ENCODE measurements at places on chromosomes 12 and 14.

- DNase-seq: no peak
These were observed 104.6 kb upstream of the SLCO1C1 start for GRCh38 chr12:20590570-20590969.

DNA sequence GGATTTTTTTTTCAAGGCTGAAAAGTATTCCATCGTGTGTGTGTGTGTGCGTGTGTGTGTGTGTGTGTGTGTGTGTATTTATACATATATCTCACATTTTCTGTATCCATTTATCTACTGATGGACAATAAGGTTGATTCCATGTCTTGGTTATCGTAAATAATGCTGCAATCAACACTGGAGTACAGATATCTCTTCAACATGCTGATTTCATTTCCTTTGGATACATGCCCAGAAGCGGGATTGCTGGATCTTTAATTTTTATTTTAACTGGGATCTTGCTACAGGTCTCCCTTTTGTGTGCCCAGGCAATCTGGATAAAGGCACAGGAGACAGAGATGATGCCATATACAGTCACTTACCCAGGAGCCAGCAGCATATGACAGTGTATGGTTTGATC, 338.1 kb downstream of the SOX5 start:
- DNase-seq: no peak

DNA sequence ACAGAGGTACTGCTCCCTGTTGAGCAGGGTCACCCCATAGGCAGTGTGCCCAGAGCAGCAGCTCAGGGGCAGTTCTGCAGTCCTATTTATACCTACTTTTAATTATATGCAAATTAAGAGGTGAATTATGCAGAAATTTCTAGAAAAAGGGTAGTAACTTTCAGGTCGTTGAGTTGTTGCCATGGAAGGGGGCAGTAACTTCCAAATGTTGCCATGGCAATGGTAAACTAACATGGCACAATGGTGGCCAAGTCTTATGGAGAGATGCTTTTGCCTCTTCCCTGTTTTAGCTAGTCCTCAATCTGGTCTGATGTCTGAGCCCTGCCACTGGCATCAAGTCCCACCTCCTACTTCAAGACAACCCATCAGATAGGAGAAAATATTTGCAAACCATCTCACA, 30.4 kb upstream of the P2RX7 start:
- DNase-seq: no peak

DNA sequence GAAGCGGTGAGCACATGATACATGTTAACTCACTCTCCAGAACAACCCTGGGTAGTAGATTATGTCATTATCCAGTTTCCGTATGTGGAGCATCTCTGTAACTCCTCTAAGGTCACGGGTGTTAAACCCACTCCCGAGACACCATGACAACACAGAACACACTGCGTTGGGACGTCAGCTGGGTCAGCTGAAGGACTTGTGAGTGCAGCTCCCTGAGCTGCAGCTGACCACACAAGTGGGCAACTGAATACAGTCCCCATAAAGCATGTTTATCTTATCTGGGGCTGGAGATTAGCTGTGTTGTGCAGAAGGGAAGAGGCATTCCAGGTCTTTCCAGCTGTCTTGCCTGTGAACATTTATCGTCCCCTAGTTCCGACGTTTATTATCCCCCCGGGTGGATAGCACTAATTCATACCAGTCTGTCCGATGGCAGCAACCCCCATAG, 211.5 kb downstream of the CHST11 start:
- DNase-seq: no peak

- DNase-seq: peak; percentile 30
These were observed 126.1 kb downstream of the GCH1 start for GRCh38 chr14:54776361-54777001.

- no peak for DNase-seq
These were observed 57.2 kb upstream of the LRTM2 start for GRCh38 chr12:1763153-1763552.

- no peak for DNase-seq
These were observed 411.1 kb downstream of the SYT1 start for GRCh38 chr12:79275631-79276030.

GRCh38 chr12:78385541-78385940, 479.0 kb upstream of the SYT1 start:
- no peak for DNase-seq

GRCh38 chr12:76024942-76025600, 6.5 kb downstream of the PHLDA1 start:
- DNase-seq: no peak

DNA sequence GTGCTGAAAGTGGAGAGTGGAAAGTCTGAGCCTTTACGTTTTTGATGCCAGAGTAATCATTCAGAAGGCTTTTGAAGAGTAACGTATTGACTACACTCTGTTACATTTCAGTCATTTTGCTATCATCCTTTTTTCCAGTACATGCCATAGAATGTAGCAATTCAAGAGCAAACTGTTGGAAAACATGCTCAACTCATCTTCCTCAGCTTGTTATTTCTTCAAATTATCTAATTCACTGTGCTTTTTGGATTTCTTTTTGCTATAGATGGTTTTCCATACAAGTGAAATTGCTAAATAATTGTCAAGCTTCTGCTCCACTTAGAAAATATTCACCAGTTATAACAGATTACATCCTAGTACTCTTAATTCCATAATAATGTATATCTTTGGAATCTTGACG, 129.9 kb upstream of the CLEC14A start:
- no peak for DNase-seq

DNA sequence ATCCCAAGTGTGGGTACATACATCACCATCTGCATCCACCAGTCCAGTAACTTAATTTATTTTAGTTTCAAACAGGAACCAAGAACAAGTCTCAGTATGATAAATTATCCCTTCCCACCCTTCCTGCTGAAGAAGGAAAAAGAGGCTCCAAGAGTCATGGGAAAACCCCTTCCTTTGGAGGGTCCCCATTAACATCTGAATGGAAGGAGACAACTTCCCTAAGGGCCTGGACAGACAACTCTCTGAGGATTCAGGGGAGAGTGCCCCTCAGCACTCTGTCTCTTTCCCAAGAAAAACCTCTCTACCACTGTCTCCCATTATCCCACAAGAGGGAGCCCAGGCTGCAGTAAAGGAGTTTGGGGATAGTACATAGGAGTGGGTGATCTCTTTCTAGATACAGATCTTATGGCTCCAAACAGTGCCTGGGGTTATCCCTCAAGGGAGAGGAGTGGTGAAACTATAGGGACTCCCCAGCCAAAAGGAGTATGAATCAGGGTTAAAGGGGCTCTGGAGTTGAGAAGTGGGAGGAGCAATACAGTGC, 6.2 kb downstream of the WNT10B start:
- no peak for DNase-seq

DNA sequence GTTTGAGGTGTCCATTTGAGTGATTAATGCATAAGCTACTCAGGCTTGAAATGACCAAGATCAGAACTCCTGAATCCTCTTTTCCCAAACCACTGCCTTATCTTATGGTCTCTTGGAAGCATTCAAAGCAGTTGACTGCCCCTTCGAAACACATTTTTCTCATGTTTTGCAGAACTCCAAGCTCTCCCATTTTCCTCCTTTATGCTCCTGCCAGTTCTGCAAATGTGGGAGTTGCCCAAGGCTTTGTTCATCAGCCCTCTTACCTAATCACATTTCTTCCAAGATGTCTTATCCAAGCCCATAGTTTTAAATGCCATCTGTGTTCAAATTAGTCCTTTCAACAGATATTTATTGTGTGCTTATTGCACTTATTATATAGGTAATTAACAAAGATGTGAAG, 1.8 kb upstream of the DNAAF2 start:
- no peak for DNase-seq

GRCh38 chr12:100249941-100250340, 16.9 kb downstream of the DEPDC4 start:
- no peak for DNase-seq

DNA sequence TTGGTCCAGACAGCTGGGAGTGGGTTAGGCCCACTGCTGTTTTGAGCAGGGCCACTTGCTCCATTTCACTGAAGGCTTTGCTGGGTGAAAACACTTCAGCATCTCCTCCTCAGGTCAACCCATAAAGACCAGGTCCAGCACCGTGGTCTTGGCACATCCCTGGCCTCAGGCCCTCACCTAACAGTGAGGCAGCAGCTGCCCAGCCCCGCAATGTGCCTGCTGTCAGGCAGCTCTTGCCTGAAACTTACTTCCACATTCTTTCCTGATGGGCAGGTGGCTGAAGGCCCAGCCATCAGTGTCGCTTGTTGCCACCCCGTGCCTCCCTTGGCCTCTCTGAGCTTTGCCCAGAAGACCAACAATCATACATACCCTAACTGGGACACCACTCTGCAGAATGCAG, 54.4 kb downstream of the ANAPC7 start:
- no peak for DNase-seq

DNA sequence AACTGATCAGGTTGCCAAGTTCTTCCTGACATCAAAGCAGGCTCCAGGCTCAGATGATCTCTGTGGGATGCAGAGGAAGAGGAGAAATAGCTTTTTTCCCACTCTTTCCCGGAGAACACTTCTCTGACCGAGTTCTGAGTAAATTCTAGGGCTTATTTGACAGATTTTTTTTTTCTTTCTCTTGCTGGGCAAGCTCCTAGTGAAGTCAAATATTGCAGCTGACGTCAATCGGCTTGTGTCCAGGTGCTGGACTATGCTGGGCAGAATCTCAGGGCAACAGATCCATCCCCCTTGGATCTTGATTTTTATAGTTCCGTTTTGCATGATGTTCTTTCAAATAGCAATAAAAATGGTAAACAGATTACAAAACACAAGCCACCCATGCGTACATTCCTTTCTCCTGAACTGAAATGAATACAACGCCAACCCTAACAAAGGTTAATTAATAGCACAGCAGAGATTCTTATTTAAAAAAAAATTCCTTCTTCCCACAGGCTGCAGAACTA, 182.2 kb downstream of the NOVA1 start:
- DNase-seq: no peak

GRCh38 chr14:31505411-31505810, 17.6 kb upstream of the GPR33 start:
- DNase-seq: no peak

- DNase-seq: no peak
These were observed 15.4 kb upstream of the P2RX7 start for GRCh38 chr12:121117226-121117777.

GRCh38 chr12:100661300-100661951, 87.9 kb downstream of the GAS2L3 start:
- DNase-seq: no peak

- no peak for DNase-seq
These were observed 227.3 kb upstream of the RTL1 start for GRCh38 chr14:101130861-101131260.

DNA sequence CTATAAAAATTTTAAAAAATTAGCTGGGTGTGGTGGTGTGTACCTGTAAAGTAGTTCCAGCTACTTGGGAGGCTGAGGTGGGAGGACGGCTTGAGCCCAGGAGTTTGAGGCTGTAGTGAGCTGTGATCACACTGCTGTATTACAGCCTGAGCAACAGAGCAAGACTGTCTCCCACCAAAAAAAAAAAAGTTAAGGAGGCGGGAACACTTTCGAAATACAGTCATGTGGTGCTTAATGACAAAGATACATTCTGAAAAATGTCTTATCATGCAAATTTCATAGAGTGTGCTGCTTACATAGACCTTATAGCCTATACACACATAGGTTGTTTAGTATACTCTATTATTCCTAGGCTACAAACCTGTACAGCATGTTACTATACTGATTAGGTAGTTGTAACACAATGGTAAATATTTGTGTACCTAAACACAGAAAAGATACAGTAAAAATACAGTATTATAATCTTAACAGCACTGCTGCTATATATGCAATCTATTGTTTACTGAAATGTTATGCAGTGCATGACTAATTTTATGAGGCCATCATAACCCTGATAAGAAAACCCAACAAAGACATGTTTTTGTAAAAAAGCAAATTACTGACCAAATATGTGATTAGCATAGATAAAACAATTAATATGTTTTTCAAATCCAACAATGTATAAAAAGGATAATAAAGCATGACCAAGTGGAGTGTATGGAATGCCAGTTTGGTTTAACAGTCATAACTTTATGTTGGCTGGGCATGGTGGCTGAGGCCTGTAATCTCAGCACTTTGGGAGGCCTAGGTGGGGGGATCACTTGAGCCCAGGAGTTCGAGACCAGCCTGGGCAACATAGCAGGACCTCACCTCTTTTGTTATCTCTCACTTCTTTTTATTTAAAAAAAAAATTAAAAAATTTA, 11.4 kb downstream of the EIF2S1 start:
- no peak for DNase-seq

- DNase-seq: peak; percentile 38
These were observed 25.7 kb downstream of the FGF23 start for GRCh38 chr12:4353785-4354208.

- peak; percentile 48 for DNase-seq
These were observed 554 bp upstream of the TSPAN31 start for GRCh38 chr12:57744194-57744776.

DNA sequence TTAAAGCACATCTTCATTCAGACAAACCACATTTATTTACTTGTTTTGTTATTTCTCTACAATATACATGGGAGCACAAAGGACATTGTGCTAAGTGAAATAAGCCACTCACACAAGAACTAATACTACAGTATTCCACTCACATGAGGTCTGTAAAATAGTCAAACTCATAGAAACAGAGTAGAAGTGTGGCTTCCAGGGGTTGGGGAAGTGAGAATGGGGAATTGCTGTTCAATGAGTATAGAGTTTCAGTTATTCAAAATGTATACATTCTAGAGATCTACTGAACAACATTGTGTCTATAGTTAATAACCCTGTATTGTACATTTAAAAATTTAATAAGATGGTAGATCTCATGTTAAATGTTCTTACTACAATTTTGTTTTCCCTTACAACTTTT, 88.8 kb downstream of the ATXN7L3B start:
- no peak for DNase-seq

- no peak for DNase-seq
These were observed 50.9 kb downstream of the KCNA5 start for GRCh38 chr12:5094551-5094950.

- DNase-seq: no peak
These were observed 110.4 kb downstream of the ETV6 start for GRCh38 chr12:11759899-11760298.

DNA sequence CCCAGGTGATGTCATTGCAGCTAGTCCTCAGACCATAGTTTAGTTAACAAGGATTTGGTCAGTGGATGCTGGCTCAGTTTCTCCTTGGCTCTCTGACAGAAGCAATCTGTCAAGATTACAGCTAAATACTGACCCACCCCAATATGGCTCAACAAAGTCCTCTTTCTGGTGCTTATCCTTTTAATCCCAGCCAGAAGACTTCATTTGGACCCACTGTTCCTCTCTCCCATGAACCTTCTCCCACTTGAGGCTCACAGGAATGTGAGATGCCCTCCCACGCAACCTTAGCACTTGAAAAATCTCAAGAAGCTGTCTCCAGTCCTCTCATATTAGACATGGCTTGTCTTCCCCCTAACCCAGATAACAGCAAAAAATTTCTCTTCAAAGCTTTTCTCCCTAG, 47.7 kb downstream of the C12orf50 start:
- no peak for DNase-seq

All from activated gamma-delta T cell treated with anti-CD3 and anti-CD28 coated beads, Interleukin-2, amount 50 U/mL, for 16 hours (primary cell).